ENCODE measurements at places on chromosomes 4 and X.

- DNase-seq, result peak; percentile 28
These were observed 2340.7 kb downstream of the PCDH7 start for GRCh38 chr4:33060674-33061542.

- no peak for DNase-seq
These were observed 123.0 kb upstream of the PLS3 start for GRCh38 chrX:115437841-115438595.

GRCh38 chr4:171629182-171629581, 184.0 kb upstream of the GALNTL6 start:
- no peak for DNase-seq

- DNase-seq, result no peak
These were observed 4.6 kb downstream of the P2RY4 start for GRCh38 chrX:70255452-70255851.

- DNase-seq, result no peak
These were observed 13.0 kb upstream of the IRAK1 start for GRCh38 chrX:154032653-154033052.

DNA sequence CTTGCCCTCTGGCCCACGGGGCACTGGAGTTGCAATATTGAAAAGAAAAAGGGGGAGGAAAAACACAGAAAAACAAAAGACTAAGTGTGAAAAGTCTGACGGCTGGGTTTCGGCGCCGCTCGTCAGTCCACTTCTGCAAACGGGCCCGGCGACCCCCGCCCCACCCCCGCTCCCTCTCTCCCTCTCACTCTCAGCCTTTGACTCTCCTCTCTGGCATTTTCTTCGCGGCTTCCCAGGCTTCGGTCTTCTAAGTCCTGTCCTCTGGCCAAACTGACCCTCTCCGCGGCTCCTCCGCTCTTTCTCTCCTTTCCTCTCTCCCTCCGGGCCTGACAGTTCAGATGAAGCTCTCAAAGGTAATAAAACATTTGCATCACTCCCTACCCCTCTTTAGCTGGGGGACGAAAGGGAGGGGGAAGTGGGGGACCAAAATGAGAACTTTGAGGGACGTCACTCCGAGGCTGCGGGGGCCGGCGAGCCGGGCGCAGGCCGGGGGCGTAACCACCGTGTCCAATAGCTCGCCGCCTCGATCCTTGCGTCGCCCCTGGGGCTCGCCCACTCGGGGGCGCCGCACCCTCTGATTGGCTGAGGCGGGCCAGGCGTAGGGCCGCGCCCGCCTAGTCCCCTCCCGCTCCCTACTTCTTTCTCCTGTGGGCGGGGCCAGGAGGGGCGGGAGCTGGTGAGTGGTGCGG, at the start of gene NKX6-1:
Gene NKX6-1 (minus strand): TSS at position 358 of the 689 bp plus-strand sequence. CDS start 1,064 bp downstream, outside the sequence.
- peak; percentile 79 for DNase-seq

- DNase-seq, result no peak
These were observed 5.2 kb downstream of the TLR3 start for GRCh38 chr4:186074189-186074588.

DNA sequence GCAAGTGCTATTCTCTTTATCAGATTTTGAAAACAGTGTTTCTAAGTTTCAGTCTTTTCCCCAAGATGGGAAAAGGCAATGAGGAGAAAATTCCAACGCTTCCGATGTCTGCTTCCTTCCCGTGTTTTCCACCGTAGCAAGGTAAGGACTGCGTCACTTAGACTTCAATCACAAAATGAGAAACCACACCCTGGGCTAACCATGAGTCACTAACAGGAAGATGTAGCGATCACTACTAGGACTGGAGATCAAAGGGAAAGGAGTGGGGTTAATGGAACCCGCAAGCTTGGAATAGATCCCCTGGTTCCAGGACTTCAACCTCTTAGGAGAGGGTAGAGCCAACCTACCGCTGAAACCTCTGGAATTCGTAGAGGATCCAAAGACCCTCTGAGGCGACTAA, 250.7 kb upstream of the ZFP42 start:
- no peak for DNase-seq

- DNase-seq, result no peak
These were observed 494.1 kb downstream of the GABRG1 start for GRCh38 chr4:45629717-45630116.

- DNase-seq, result no peak
These were observed 115.7 kb downstream of the NDST4 start for GRCh38 chr4:114997576-114998247.
